ENCODE measurements at places on chromosomes 2 and 18.

DNA sequence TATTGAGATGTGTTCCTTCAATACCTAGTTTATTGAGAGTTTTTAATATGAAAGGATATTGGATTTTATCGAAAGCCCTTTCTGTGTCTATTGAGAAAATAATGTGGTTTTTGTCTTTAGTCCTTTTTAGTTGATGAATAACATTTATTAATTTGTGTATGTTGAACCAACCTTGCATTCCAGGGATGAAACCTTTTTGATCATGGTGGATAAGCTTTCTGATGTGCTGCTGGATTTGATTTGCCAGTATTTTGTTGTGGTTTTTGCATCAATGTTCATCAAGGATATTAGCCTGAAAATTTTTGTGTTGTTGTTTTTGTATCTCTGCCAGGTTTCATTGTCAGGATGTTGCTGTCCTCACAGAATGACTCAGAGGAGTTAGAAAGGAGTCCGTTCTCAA lies 1710.4 kb downstream of the SUCLG1 start:
- DNase-seq = no peak

GRCh38 chr2:236415684-236416444 lies 151.7 kb upstream of the ASB18 start:
- no peak for DNase-seq

DNA sequence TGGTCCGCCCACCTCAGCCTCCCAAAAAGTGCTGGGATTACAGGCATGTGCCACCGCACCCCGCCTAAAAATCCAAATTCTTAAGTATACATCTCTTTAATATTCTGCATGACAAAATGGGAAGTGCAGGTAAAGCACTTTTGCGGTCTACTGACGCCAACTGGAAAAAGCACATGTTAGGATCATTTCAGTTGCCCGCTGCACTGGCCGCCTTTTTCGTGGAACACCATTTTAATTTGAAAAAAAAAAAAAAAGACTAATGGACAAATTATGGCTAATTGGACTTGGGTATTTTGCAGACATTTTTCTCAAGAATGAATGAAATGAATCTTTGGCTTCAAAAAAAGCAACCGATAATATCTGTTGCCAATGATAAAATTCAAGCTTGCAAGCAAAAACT lies 129.3 kb upstream of the GPC1 start:
- no peak for DNase-seq

DNA sequence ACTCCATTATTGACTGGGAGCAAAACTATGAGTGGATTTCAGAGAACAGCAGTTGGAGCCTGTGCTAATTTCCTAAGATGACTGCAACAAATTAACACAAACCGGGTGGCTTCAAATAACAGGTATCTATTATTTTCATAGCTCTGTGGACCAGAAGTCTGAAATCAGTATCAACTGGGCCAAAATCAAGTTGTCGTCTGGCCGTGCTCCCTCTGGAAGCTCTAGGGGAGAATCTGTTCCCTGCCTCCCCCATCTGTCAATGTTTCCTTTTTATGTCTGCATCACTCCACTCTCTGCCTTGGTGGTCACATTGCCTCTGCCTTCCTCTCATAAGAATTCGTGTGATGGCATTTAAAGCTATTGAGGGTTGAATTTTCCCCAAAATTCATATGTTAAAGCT lies 269.8 kb downstream of the TMX3 start:
- DNase-seq = no peak

- DNase-seq = peak; percentile 64
These were observed 13.7 kb downstream of the COLEC11 start for GRCh38 chr2:3608373-3609278.

- DNase-seq = no peak
These were observed 83.0 kb downstream of the MOGAT1 start for GRCh38 chr2:222754324-222754930.

- no peak for DNase-seq
These were observed 174.0 kb upstream of the NT5C1B start for GRCh38 chr2:18763338-18763737.

- DNase-seq = no peak
These were observed 96.2 kb downstream of the MAIP1 start for GRCh38 chr2:200051611-200051945.

- no peak for DNase-seq
These were observed 68.0 kb downstream of the MYCN start for GRCh38 chr2:16008331-16008850.

DNA sequence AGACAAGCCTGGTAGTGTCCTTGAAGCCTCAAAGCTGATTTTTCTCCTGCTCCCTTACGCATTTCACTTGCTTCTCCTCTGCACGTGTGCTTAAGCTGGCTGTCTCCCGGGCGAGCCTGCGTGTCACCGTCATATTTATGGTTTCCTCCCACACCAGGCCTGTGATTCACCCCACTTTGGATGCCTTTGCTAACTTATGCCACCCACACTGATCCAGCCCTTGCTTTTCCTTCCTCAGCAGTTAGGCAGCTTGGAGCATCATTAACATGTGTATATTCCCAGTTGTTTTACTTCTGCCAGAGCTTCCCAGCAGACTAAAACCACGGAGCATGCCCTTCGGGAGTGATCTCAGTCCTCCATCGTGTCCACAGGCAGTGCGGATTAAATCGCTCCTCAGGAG lies 2.2 kb downstream of the ST3GAL5 start:
- DNase-seq = no peak

- no peak for DNase-seq
These were observed 167.3 kb downstream of the MAIP1 start for GRCh38 chr2:200122683-200123082.

- no peak for DNase-seq
These were observed 1.5 kb downstream of the EFR3B start for GRCh38 chr2:25043241-25043867.

- DNase-seq = no peak
These were observed 54.6 kb downstream of the DCC start for GRCh38 chr18:52394602-52395001.

GRCh38 chr2:13607139-13607538 lies 890.4 kb downstream of the TRIB2 start:
- no peak for DNase-seq

- no peak for DNase-seq
These were observed 83.0 kb downstream of the COLEC12 start for GRCh38 chr18:417495-417894.

- DNase-seq = no peak
These were observed 43.0 kb downstream of the WDSUB1 start for GRCh38 chr2:159243529-159243928.

DNA sequence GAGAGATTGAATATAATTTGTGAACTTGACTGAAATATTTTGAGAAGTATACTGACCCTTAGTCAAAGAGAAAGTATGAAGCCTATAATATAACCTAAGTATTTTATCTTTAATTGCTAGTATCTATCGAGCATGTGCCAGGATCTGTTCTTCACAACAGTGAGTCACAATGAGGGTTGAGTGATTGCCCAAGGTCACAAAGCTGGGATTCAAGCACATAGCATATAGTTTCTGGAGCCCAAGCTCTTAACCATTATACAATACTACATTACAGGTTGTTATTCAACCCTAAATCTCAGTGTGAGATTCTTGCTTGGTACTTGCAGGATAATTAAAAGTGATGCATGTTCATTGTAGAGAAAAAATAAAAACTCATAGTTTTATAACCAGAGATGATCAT lies 97.2 kb downstream of the RAB3GAP1 start:
- DNase-seq = no peak

DNA sequence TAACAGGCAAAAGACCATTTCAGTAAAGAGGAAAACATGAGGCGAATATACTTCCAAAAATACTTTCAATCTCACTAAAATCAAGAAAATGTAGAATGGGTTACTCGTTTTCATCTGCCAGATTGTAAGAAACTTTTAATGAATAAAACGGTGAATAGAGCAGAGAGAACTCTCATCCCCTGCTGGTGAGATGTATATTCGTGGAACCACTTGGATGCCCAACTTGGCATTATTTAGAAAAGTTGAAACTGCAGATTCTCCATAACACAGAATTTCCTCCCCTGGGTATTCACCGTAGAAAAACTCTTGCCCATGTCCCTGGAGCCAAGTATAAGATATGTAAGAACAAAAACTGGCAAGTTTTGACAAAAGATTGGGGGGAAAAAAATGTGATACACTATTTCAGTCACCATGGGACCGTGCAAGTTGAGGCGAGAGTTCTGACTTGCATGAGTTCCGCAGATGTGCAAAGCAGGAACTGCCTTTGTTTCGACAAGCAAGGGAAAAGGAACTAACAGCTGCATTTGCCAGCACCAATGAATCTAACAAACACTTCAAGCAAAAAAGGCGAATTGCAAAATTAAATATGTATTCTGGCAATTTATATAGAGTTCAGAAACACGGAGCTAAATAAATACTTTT lies 14.8 kb downstream of the TIMM21 start:
- DNase-seq = no peak

DNA sequence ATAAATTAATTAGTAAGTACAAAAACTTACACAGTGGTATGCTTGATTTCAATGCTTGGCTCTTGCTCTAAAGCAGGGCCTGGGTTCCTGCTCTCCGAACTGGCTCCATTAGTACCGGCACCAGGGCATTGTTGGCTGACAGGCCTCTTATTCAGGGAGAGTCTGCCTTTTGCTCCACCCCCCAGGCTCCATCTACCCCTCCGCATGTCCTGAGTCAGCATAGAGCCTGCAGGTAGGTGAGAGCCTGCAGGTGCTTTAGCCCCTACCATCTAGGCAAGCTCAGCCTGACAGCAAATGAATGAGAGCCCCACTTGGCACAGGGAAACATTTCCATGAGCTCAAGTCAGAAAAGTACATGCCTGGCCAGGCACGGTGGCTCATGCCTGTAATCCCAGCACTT lies 35.1 kb upstream of the EFHD1 start:
- DNase-seq = no peak

GRCh38 chr2:45172760-45173392 lies 163.6 kb upstream of the SIX2 start:
- no peak for DNase-seq

- no peak for DNase-seq
These were observed 30.4 kb downstream of the PRKRA start for GRCh38 chr2:178420463-178420999.

- DNase-seq = no peak
These were observed 9.7 kb downstream of the CAB39 start for GRCh38 chr2:230722207-230722885.

DNA sequence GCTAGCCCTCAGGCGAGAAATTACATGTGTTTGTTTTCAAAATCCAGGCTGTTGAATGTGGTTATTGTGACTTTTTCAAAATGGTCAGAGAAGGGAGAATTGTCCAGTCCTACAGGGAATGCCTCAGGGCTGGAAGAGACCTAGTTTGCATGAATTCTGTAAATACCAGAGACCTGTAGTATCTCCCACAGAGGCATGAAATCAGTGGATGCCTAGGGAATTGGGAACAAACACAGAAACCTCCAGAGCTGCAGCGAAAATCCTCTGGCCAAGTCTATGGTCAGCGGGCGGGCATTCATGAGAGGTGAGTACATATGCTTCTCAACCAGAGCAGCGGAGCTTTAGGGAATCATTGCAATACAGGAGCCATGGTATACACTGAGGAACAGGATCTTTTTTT lies 1596.5 kb upstream of the NXPH2 start:
- DNase-seq = no peak

DNA sequence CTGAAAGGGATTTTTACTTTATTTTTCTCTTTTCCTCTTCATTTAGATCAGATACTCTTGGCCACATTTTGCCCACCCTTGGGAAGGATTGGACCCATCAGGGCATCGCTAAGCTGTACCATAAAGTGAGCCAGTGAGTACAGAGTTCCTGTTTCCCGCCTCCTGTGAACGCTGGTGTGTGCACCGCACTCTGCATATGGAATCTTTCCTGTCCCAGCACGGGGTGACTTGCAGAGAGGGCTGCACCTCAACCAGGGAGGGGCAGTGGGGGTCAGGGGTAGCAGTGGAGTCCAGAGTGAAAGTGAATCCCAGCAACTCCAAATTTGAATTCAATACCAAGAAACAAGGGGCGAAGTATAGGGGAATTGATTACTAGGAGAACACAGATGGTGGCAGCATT lies 58.6 kb downstream of the LPIN1 start:
- DNase-seq = no peak

DNA sequence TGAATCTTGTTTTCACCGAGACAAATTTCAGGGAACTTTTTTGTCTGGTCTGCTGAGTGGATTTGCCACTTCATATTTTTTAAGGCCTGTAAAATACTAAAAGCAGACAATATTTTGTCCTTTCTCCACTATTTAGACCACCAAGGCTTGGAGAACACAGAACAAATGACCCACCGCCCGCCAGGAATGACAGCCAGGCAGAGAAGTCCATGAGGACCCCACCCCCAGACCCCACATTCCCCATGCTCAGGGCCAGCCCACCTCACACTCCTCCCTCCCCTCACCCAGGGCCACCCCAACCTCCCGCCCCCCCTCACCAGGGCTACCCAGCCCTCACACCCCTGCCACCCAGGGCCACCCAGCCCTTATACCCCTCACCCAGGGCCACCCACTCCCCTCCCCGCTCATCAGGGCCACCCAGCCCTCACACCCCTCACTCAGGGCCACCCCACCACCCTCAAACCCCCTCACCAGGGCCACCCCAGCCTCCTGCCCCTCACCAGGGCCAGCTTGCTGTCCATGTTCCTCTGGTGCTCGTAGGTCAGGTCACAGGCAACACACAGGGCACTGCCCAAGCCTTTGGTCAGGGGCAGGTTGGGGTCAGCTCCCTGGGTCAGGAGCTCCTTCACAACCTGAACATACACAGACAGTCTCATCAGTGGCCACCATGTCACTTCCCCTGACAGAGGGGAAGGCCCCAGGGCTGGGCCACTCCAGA lies 50.6 kb downstream of the ANKMY1 start:
- DNase-seq = no peak

DNA sequence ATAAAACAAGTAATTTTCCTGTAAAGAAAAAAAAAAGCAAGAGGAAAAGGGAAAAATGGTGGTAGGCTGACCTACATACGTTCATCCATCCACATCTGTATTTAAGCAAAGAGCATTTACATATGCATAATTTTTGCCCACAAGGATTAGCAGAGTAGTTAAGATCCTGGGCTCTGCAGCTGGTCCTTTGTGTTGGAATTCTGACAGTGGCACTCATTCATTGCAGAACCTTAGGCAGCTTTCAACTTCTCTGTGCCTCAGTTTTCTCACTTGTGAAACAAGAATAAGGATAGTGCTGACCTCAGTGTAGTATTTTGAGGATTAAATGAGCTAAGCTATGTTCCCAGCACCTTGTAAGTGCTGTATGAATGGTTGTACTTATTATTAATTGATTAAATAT lies 211.3 kb downstream of the ARL4C start:
- DNase-seq = no peak

GRCh38 chr2:108919571-108920373 lies 69.2 kb downstream of the EDAR start:
- no peak for DNase-seq

GRCh38 chr18:61850756-61851155 lies 42.1 kb downstream of the RNF152 start:
- DNase-seq = no peak

DNA sequence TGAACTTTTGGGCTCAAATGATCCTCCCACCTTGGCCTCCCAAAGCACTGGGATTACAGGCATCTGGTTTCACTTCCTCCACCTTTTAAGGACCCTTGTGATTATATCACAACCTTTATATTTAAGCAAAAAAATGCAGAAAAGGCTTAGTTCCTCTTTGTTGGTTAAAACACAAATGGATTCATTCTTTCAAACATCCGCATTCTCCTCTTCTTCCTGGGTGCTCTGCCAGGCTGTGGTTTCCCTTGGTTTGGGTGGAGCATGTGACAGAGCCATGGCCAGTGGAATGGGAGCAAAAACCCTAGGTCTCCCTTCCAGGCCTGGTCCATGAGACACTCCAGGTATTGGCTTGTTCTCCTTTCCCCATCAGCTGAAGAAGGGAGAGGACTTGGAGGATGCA lies 9.9 kb upstream of the SLC66A3 start:
- no peak for DNase-seq
